ENCODE measurements at places on chromosomes 7 and 10.

GRCh38 chr10:101062232-101063049 lies 652 bp downstream of the KAZALD1 start:
- no peak for DNase-seq

GRCh38 chr10:75276069-75276872 lies 40.5 kb upstream of the COMTD1 start:
- no peak for DNase-seq

DNA sequence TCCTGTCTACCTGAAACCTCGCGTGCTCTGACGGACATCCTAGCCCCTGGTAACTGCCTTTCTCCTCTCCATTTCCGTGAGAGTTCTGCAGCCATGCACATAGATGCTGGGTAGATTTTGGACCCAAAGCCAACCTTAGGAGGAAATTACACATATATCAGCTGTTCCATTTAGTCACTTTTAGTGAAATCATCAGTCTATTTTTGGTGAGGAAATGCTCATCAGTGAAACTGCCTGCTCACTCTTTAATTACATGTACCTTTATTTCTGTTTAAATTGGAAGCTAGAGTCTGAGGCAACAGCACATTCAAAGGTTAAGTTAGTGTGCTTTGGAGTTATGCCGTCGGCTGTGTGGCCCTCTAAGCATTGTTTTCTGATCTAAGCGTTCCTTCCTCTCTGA lies 231.3 kb downstream of the WDR37 start:
- DNase-seq, result no peak

- DNase-seq, result no peak
Measured at GRCh38 chr7:156919132-156919713, 26.2 kb upstream of the LMBR1 start.

DNA sequence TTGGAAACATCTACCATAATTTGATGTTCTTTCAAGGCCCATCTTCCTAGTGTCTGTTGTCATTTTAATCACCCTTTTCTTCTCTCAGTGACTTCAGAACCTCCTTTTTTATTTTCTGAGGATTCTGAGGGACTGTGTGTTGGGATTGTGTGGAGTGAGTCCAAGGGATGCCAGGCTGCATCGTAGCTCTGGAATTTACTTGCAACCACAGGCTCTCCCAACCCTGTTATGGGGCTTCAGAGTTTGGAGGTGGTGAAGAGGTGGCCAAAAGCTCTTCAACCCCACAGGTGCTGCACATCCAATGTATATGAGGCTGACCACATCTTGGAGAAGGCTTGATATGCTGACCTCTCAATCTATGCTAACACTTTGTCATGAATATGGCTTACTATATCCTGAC lies 79.5 kb upstream of the GPR141 start:
- DNase-seq, result no peak
